ENCODE measurements at places on chromosomes 11 and 22.
A peak's percentile ranks its signal among the peaks of the same experiment; 100 is the strongest.

DNA sequence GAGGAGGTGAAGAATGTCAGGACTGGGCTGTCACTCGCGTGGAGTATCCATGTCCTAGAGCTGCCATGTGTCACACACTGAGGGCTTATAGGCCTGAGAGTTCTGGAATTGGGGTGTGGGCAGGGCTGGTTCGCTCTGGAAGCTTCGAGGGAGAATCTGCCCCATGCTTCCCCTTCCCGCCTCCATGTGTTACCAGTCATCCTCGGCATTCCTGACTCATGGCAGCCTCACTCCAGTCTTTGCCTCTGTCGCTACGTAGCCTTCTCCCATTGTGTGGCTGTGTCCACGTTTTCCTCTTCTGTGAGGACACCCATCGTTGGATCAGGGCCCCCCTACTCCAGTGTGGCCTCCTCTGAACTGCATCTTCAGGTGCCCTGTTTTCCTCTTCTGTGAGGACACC lies 301.2 kb downstream of the TBC1D22A start:
- DNase-seq, result no peak

DNA sequence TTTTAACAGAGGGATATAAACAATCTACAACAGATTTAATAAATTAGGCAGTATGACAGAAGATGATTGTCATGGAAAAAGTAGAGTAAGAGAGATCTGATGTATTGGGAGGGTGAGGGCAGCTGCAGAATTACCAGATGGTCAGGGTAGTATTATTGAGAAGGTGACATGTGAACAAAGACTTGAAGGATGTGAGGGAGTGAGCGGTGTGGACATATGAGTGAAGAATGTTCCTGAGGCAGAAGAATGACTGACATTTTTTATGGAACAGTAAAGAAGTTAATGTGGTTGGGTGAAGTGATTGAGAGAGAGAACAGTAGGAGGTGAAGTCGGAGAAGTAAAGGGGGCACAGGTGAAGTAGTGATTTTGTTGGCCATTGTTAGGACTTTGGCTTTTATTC lies 42.4 kb upstream of the HIPK3 start:
- no peak for DNase-seq

DNA sequence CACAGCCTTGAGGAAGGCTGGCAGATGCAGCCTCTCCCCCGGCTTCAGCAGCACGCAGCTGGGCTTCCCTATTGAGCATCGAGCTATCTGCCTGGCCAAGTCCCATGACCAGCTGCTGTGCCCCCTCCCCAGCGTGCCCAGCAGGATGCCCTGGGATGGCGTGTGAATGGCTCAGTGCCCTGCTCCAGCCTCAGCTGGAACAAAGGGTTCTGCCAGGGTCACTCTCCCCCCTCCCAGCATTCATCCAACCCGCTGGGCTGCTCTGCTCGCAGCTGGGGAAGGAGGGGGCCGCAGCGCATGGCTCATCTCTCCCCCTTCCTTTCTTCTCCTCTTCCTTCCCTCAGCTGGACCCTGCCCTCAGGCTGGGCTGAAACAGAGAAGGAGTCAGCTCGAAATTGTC lies 14.5 kb downstream of the LRP4 start:
- no peak for DNase-seq

- no peak for DNase-seq
These were observed 1376.1 kb upstream of the TENM4 start for GRCh38 chr11:80816966-80817365.

DNA sequence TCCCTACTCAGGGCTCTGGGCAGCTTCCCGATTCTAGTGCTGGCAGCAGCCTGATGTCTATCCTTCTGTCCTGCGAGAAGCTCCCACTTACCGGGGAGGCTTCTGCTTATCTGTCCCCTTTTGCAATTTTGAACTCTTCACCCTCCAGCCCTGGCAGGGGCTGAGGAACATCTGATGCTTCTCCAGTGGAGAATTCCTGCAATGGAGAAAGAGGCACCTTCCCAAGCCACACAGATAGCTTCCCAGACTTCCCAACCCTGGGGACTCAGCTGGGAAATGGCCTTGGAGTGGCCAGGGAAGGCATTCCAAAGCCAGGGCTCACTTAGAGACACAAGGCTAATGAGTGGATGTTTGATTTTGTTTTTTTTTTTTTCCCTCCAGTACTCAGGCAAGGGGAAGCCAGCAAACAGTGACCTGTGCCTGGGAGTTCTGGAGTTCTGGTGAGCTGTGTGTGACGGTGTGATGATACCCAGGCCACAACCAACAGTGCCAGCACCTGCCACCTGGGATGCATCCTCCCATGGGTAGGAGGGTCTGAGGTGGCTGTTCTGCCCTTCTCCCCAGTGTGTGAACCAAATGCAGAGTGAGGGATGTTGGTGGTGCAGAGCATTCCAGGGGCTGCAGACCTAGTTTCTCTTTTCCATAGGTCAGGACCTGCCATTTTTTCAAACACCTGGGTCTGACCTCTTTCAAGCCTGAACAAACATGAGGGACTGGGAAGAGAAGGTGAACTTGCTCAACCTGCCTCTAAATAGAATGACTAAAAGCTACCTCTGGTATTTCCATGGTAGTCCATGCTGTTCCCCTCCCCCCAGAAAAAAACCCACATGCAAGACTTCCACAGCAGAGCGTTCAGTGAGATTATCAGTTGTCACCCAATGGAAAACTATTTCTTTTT lies 95.1 kb downstream of the CCDC81 start:
- no peak for DNase-seq

- no peak for DNase-seq
These were observed 14.4 kb downstream of the CDKN1C start for GRCh38 chr11:2870969-2871680.

DNA sequence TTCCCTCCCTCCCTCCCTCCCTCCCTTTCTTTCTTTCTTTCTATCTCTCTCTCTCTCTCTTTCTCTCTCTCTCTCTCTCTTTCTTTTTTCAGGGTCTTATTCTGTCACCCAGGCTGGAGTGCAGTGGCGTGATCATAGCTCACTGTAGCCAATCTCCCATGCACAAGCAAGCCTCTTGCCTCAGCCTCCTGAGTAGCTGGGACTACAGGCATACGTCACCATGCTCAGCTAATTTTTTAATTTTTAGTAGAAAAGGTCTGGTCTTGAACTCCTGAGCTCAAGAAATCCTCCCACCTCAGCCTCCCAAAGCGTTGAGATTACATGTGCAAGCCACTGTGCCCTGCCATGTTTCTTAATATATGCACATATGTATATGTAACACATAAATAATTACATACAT lies 19.0 kb downstream of the TSKU start:
- no peak for DNase-seq

DNA sequence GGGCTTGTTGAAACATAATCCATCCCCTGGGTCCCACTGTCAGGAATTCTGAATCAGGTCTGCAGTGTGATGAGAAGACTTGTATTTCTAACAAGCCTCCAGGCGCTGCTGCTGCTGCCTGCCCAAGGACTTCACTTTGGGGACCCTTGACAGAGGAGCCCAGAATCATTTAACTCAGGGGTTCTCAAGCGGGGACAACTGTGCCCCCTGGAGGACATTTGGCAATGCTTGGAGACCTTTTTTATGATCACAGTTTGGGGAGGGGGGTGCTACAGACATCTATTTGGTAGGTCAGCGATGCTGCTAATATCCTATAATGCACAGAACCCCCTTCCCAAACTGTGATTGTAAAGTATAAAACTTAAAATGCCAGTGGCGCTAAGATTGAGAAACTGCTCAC lies 312.8 kb downstream of the OPCML start:
- DNase-seq, result no peak

DNA sequence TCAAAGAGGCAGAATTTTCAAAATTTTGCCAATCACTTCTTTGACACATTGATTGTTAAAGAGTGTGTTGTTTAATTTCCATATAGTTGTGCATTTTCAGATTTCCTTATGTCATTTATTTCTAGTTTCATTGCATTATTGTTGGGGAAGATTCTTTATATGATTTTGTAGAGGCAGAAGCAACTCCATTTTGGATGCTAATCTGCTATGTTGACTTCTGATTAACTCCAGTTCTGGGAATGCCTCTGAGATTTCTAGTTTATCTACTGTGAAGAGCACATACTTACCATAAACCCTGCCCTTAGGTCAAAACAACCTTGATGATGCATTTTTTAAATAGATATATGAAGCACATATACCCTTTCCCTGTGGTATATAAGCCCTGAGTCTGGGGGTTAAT lies 29.5 kb upstream of the ZBED5 start:
- no peak for DNase-seq

- DNase-seq, result no peak
These were observed 368.9 kb downstream of the BUD13 start for GRCh38 chr11:116403794-116404461.

DNA sequence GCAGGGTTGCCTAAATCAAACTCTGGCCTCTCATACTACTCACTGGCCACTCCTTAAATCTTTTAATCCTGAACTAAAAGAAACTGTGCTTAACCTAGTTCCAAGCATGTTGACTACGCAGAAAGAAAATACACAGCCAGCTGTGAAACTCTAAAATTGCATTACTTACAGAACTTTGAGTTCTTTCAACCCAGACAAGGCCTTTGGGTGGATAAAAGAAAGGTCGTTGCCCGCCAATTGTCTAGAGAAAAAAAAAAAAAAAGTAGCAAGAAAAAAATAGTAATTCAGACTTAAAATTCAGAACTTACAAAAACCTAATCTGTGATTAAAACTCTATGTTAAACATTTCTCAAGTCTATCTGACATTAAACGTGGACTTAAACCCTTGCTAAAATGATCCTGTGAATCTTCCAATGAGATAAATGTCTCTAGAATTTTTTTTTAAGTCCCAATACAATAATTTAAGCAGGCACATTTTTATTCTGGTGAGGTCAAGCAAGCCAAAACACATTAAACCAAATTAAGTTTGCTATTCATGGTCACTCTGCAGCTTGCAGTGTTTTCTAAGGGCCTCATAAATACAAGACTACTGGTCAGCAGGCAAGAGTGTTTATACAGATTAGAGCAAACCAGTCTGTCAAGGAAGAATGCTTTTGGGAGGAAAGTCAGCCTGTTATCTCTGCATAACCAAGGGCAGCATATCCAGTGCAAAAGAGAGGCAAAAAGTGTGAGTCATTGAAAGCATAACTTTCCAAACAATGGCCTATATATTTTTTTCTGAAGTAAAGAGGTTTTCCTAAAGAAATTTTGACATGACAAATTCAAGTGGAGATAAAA lies 29.5 kb upstream of the CCDC34 start:
- DNase-seq, result no peak

GRCh38 chr11:32312865-32313403 lies 122.4 kb downstream of the WT1 start:
- DNase-seq, result no peak

GRCh38 chr11:68049509-68050370 lies 10.9 kb downstream of the TCIRG1 start:
- DNase-seq, result no peak

GRCh38 chr22:24803064-24803542 lies 2.9 kb upstream of the SGSM1 start:
- peak; percentile 42 for DNase-seq

GRCh38 chr11:132187814-132188213 lies 817.4 kb downstream of the NTM start:
- no peak for DNase-seq

- DNase-seq, result no peak
These were observed 161.3 kb downstream of the MYO18B start for GRCh38 chr22:25903294-25903693.

DNA sequence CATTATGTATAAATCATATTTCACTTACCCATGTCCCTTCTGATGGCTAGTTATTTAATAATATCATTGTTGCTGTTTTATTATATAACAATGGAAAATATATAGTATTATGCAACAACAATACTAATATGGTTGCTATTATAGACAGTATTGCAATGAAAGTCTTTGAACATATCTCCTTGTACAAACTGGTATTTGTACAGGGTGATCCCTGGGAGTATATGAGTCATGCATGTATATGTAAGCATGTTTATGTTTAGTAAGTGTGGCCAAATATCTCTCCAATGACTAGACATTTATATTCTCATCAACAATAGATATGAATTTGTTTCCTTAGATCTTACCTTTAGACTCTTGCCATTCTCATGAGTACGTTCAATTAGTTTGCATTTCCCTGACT lies 55.9 kb downstream of the KCNC1 start:
- no peak for DNase-seq

GRCh38 chr22:43830931-43831560 lies 18.9 kb upstream of the EFCAB6 start:
- DNase-seq, result no peak

DNA sequence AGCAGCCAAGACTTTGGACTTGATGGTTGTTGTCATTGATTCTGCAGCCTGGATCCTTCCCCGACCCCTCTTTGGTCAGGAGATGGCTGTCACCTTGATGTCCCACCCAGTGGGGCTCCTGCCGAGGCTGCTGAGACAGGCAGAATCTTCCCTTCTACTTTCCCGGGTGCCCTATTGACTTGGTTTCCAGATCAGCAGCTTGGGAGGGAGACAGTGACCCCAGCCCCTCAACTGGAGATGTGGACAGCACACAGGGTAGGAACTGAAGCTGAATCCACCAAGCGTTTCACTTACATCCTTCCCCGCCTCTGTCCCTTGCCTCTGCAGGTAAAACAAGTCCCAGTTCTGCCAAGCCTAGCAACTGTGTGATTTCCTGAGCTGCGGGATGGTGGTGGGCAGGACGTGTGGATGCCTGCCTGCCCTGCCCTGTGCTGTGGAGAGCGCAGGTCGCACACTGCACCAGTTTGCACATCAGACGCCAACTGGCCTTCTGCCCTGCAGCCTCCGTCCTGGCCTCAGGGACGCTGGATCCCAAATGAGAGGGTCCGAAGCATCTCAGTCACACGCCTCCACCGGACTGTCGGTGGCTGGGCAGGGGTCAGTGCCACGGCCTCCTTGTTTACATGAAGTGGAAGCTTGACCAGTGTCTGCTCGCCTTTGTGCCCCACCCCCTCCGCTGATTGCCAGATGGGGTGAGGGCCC lies 34.6 kb downstream of the FAM83F start:
- no peak for DNase-seq

GRCh38 chr11:113363406-113363805 lies 24.2 kb upstream of the ANKK1 start:
- DNase-seq, result no peak

DNA sequence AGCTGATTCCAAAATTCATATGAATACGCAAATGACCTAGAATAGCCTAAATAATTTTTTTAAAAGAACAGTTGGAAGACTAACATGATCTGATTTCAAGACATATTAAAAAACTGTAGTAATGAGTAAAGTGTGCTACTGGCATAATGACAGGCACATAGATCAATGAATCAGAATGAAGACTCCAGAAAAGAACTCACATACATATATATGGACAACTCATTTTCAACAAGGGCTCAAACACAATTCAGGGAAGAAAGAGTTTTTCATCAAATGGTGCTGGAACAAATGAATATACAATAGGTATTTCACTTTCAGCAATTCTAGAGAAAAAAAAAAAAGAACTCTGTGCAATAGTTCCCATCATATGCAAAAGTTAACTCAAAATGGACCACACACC lies 33.7 kb downstream of the BTBD10 start:
- DNase-seq, result no peak

- DNase-seq, result no peak
These were observed 104.8 kb downstream of the LDLRAD3 start for GRCh38 chr11:36048496-36049247.

GRCh38 chr11:125941267-125941618 lies 4.6 kb upstream of the VSIG10L2 start:
- DNase-seq, result no peak
